CD14-positive monocyte (primary cell): ENCODE measurements at places on chromosomes 16 and 17.
A peak's percentile ranks its signal among the peaks of the same experiment; 100 is the strongest.

GRCh38 chr16:68786685-68787418 lies 49.8 kb downstream of the CDH1 start:
- DNase-seq: no peak

DNA sequence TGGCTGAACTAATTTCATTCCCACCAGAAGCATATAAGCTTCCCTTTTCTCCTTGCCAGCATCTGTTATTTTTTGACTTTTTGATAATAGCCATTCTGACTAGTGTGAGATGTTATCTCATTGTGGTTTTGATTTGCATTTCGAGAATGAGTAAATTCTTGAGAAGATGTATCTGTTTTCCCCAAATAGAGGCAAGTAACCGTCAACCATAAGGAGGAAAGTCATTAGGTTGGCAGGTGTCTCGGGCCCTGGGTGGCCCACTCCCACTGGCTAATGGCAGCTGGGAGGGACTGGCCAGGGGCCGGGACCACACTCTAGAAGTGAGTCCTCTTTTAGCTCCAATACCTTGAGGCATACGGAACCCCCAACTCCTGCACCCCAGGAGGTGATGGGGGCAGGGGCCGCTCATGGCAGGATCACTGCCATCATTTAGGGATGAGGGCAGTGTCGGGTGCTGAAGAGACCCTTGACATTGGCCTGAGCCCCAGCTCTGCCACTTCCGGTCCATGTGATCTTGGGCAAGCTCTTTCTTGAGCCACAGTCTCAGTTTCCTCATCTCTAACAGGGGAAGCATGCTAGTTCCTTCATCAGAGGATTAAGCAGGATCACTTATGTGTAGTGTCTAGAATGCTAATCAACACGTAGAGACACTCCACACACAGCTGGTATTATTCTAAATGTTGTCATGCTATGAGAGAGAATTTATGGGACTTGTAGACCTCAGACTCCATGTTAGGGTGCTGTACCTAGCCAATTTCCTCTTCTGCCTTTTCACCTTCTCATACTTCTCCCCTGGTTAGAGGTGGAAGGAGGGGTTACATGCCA lies 44.3 kb downstream of the RGS9 start:
- peak; percentile 11 for DNase-seq

GRCh38 chr16:77570574-77570973 lies 135.7 kb upstream of the ADAMTS18 start:
- no peak for DNase-seq

DNA sequence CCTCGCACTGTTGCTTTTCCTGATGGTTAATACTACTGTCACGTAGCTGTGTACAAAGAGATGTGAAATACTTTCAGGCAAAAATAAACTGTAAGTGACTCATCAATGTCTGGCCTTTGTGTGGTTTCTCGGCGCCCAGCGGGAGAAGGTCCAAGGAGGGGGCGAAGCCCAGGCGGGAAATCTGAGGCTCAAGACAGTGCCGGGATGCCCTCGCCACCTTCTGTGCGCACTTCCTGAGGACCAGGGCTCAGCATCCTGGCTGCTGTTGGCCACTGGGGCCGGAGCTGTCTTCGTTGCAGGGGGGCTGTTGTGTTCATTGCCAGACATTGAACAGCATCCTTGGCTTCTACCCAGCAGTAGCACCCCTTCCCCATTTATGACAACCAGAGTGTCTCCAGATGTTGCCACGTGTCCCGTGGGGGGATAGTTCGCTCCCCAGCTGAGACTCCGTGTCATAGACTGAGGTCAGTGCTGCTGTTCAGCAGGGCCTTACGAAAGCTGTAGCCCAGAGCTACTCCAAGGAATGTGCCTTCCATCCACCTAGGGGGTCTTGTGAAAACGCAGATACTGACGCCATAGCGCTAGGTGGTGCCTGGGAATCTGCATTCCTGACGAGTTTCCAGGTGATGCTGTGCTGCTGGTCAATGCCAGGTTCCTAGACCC lies 67.3 kb upstream of the PLCG2 start:
- DNase-seq: peak; percentile 12

DNA sequence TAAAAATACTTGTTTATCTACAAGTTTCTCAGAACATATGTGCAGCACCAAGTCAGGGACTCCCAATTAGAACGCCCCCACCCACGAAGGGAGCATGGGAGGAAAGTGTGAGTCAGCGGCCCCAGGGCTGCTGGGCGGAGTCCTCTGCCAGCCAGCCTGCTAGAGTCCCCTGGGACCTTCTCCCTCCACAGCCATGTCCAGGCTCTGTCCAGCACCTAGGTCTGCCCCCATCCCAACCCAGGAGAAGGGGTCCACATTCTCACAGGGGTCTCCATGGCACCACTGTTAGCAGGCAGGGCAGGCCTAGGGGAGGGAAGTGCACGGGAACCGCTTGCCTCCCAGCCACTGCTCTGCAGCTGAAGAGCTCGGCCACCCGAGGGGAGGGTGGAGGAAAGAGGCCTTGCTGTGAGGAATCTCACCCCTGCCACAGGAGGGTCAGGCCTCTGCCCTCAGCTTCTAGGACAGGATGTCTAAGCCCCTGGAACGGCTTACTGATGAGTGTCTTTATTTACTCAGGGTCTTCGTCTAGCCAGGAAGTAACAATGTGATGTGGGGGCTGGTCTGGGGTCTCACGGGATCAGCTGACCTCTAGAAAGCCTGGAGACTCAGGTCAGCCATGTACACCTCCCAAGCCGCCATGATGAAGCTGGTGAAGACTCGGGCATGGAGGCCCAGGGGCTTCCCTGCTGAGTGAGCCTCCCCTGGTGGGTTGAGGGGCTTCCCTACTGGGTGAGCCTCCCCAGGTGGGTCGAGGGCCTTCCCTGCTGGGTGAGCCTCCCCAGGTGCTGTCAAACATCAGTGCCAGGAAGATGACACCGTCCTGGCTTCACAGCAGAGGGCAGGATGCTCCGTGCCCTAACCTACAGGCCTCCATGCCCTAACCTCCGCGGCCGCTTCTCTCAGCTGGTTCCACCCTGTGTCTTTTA lies 190.3 kb downstream of the RBFOX3 start:
- no peak for DNase-seq

DNA sequence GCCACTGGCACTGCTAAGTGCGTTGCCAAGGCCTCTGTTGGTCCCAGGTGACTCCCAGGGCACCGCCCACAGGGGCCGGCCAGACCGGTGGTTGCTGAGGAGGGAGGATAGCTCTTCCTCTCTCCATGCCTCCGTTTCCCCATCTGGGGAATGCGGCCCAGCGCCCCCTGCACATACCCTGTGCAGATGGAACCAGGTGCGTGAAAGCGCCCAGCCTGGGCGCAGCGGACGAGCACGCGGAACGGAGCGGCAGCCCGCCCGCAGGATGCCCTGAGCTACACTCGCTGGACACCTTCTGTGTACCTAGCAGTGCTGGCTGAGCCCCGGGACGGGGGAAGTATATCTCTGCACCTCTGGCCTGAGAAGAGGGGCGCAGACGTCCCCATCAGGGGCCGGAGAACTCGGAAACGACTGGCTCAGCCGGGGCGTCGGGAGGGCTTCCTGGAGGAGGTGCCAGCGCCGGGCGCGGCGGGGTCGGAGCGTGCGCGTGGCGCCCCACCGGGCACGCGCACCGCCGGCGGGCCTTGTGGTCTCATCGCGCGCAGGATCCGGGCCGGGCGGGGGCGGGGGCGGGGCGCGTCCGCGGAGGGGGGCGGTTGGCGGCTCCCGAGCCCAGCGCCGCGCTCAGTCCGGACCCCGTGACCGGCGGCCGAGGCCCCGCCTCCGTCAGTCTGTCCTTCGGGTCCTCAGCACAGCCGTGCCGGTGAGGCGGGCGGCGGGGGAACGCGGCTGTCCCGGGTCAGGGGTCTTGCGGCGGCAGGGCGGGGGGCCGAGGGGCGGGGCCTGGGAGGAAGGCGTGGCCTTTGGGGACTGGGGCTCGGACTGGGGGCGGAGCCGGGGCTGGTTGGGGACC lies at the start of the genes CCDC78 and HAGHL:
TSS of gene CCDC78 (minus strand) at position 6 of the 853 bp plus-strand sequence. CDS start 76 bp downstream, outside the sequence.
TSS of gene HAGHL (plus strand) at position 669 of the 853 bp plus-strand sequence. CDS start 404 bp downstream, outside the sequence.
- DNase-seq: peak; percentile 10

DNA sequence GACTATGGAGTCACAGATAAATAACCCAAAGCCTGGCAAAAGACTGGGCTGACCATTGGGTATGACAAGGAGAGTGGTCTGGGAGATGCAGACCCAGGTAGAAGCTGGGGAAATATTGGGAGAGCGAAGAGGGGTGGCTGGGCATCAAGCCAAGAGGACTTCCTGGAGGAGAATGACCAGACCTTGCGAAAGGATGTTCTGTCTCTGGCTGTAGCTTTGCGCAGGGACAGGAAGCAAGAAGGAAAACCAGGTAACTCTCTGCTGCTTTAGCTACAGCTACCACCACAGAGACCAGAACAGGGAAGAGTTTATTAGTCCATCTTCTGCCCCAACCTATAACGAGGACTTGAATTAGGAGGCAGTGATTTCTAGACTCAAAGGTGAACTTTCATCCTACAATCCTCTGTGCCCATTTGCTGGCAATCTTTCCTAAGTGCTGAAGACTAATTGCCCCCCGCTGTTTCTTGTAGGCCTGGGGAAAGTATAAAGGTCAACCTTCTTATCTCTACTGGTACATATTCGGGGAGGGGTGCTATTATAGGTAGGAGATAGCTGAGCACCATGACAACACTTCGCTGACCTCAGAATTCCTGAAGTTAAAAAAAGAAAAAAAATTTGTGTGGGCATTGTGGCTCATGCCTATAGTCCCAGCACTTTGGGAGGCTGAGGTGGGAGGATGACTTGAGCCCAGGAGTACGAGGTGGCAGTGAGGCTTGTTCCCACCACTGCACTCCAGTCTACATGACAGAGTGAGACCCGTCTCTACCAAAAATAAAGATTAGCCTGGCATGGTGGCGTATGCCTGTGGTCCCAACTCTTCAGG lies 19.1 kb upstream of the KIFC3 start:
- DNase-seq: no peak

DNA sequence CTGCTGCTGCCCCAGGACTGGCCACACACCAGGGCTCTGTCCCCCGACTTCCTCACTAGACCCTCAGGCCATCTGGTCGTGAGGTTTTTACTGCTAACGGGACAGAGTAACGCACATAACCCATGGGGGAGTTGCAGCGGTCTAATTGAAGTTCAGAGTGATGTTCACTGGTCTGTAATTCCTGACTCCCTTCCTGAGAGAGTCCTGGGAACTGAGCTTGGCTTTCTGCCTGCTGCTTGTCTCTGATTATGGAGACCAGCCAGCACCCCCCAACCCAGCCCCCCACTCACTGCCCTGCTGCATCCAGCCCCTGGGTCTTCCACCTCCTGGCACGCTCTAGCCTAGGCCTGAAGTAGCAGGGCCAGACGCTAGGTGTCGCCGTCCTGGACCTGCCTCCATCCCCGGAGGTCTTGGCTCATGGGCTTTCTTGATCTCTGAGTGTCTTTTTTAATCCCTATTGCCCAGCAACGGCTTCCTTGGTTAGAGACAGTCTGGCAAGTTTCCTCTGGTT lies 192.9 kb downstream of the CCDC182 start:
- DNase-seq: no peak

DNA sequence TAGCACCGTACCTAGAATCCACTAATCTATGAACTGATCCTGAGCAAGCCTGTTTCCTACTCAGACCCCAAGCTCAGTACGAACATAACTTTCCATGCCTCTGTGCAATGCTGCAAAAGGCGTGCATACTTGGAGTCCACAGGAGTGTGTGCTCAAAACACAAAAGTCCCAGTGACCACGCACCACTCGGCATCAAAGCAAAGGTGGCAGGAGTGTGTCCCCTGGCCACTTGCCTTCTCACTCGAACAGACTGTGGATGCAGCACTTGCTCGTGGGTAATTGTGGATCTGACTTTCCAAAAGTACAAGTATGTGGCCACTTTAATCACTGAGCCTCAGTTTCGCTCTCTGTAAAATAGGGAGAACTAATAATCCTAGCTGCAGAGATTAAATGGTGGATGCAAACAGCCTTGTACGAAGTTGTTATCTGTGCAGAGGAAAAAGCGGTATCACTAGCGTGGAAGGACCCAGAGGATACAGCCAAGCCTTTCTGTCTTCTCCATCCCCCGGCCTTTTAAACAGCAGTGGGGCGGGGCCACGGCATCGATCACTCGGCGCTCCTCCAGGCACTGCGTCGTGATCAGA lies 311 bp upstream of the KDM8 start:
- DNase-seq: no peak

DNA sequence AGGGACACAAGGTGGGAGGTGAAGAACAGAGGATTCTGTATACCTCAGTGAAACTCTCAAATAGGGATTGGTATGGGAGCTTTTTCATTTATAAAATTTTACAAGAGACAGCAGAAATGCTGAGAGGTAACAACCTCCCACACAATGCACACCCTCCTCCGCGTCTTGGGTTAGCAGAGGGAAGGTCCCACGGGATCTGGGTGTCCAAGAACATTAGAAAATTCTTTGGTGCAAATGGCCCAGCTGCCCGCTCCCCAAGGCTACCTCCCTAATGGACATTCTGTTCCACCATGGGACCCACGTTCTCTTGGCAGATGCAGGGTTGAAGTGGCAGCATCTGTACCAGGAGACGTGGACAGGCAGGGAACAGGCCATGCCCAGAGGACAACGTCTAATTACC lies 22.5 kb downstream of the GPR139 start:
- no peak for DNase-seq

- DNase-seq: peak; percentile 30
Observed at GRCh38 chr16:56600398-56600999, 7.9 kb upstream of the MT2A start.
